ENCODE measurements at places on chromosomes 6 and 20.

DNA sequence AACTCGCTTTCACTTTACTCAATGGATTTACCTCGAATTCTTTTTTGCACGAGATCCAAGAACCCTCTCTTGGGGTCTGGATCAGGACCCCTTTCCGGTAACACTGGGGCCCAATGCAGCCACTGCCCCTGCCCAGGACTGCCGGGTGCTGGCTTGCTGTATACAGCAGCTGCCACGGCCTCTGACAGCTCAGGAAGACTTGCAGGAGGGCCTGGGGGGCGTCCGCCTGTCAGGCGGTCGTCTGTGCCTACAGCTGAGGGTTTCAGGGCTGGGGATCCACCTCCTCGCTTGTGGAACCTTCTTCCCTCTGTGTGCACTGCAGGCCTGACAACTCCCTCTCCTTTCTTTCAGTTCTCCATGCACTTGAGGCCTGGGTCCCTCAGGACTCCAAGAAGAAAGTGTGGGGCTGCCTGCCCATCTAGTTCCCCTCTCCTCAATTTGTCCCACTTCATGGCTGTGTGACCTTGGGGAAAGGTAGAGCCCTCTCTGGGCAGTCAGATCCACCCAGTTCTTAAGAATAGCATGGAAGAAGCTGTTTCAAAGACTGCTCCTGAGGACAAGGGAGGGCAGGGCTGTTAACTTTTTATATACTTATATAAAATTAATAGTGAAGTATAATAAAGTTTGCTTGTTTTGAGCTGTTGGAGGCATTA lies 75.0 kb upstream of the LGSN start:
- no peak for DNase-seq

DNA sequence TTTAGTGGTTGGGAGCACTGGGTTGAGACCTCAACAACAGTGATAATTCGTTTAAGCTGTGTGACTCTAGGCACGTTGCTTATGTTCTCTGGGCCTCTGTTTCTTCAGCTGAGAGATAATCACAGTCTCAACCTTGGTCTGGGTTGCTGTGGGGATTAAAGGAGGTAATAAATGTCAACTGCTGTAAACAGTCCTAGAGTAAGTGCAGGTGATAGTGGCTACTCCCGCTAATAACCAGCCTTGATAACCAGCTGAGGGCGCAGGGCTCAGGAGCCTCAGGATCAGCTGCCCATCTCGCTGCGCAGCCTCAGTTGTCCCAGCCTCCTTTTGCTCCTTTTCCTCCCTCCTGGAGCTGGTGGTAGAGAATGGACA lies 58.0 kb downstream of the JARID2 start:
- no peak for DNase-seq

- no peak for DNase-seq
These were observed 663.9 kb upstream of the DEFB115 start for GRCh38 chr20:30593572-30593971.

DNA sequence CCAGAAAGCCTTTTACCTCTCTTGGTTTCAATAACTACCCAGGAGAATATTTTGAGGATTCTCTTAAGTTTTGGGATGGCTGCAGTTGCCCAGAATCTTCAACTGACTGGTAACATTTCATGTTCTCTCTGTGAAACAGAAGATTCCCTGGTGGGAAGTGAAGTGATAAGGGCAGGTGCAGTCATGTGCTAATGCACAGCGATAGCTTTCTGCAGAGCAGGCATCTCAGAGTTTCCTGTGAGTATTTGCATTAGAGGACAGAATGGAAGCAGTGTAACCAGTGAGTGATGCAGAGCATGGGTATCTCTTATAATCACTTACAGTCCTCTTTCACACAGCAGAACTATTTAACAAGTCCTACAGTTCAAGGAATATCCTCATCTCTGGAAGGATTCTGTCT lies 76.1 kb downstream of the HCRTR2 start:
- no peak for DNase-seq

GRCh38 chr6:26270903-26271667 lies 93.9 kb upstream of the BTN3A2 start:
- DNase-seq: peak; percentile 65

- DNase-seq: no peak
These were observed 21.1 kb downstream of the ELOVL2 start for GRCh38 chr6:11023032-11023431.
